Upper lobe of right lung (tissue), 1 donor: ENCODE measurements at places on chromosomes 13 and 19.

- DNase-seq = no peak
Observed at GRCh38 chr13:73610799-73611592, 523.2 kb downstream of the KLF12 start.

DNA sequence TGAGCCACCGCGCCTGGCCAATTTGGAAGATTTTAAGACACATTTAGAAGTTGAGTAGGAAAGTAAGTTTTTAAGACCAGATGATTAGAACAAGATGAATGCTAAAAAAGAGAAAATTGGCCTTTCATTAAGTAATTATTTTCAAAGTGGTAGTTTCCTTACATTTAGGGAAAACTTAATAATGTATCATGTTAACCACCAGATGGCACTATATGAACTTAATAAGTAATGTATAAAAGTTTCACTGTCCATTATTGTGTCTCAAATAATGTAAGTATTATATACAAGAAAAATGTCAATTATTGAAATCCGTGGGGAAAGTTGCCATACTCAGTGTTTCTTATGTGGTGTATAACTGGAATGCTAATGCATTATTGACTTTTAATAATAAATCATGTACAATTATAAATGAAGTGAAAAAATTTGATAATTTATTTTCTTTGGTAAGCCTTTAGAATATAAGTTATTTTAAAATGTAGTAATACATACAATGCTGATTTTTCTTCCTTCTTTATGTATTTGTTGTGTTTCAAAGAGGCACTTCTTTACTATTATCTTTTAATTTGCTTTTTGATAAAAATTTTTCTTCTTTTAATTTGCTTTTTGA is 29.2 kb downstream of the COG6 start:
- no peak for DNase-seq

DNA sequence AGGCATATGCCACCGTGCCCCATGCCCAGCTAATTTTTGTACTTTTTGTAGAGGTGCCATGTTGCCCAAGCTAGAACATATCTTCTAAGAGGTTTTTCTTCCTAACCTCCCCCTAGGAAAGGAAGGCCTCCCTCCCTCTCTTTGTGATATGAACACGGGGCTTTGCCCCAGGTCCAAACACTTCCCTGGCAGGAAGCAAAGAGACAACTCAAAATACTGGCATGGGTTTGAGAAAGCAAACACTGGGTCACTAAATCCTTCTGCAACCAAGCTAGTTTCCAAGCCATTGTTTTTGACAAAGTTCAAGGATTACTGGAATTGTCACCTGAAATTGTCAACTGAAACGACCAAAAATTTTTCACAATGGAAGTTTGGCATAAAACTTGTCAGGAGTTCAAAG is 8.8 kb downstream of the CC2D1A start:
- DNase-seq = no peak

GRCh38 chr19:17553256-17553655 is 2.2 kb upstream of the COLGALT1 start:
- no peak for DNase-seq

DNA sequence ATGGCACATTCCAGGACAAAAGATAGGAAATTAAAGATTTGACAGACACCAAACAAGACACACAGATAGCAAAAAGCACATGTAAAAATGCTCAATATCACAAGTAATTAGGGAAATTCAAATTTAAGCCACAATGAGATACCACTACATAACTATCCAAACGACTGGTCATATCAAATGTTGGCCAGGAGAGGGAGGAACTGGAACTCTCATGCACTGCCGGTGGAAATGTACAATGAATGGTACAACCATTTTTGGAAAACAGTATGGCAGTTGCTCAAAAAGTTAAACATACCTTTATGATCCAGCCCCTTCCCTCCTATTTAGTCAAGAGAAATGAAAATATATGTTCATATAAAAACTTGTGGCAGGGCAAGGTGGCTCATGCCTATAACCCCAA is 36.8 kb upstream of the CYP2S1 start:
- no peak for DNase-seq
